ENCODE measurements at places on chromosomes 5 and 9.

- DNase-seq, result peak; percentile 35
Observed at GRCh38 chr9:136342181-136343120, 15.1 kb downstream of the GPSM1 start.

DNA sequence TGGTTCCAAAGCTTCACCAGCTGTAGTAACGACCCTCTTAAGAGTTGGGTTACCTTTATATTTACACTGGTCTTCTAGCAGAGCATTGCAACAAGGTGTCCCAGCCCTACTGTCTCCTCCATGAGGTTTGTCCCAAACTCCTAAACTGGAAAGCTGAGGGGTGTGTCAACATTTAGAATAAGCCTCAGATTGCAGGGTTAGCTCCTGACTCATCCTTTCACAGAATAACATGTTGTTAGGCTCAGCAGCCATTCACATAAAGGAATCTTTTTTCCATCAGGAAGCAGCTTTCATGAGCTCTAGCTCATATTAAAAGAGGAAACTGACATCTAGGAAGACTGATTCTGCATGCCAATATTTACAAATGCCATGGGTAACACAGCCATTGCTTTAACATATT lies 238.7 kb downstream of the EFNA5 start:
- no peak for DNase-seq

- peak; percentile 14 for DNase-seq
Observed at GRCh38 chr5:8320244-8320643, 451.3 kb downstream of the MTRR start.

DNA sequence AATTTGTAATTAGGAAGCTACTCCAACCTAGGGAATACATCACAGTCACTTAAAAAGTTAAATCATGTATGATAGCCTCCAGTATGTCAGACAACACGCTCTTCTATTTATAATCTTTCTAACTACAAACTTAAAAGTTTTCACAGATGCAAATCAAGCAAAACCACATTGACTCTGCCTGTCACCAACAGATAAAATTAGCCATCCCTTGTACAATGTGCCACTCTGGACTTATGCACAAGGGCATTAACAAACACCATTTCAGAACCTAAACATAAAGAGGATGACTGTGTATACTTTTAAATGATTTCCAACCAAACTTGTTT lies 14.7 kb downstream of the ERP44 start:
- DNase-seq, result no peak

DNA sequence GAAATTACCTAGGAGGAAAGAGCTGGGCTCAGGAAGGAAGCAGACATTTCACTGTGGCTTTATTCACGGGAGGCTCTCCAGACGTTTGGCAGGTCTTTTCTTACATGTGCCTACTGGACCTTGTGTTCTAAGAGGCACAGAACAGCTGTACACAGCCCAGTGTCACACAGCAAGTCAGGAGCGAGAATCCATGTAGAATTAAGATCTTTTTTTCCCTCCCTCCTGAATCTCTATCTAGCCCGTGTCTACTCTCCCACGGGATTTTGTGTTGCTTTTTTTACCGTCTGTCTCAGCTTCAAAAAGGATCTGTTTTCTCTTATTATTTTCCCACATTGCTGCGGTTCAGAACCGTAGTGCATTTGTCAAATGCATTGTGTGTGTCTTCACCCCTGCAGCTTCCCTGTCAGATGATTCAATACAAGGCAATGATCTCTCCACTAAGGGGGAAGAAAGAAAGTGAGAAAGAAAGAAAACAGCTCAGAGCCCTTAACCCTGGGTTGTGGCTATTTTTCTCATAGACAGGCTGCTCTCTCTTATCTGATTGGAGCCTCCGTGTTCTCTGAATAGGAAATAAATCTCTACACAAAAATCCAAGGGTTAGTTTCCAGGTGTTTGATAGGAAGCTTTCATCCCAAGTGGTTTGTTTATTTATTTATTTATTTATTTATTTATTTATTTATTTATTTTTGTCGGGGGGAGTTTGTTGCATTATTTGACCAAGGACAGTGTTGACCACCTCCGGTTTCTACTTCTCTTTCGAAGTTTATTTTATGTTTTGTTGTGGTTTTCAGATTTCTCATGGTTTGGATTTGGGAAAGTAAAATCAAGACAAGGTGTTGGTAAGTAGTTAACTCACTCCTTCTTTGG lies 191.0 kb downstream of the NTRK2 start:
- peak; percentile 30 for DNase-seq

DNA sequence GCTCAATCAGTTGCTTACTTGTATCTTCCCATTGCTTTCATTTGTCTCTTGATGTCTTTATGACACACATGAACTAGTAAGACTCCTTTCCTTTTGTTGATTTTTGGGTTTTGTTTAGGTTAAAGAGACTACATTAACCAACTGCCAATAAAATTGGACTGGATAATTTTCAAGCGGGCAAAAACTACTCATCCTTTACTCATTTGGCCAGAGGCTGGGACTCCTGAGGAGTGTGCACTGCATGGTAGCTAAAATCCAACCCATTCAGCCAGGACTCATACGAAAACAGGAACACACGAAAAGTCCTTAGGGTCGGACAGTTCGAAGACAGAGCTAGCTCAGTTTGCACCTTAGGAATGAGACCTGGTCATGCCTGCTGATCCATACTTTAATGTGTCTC lies 6.0 kb downstream of the SLC46A2 start:
- no peak for DNase-seq

- no peak for DNase-seq
Observed at GRCh38 chr5:138712791-138713190, 40.4 kb upstream of the CTNNA1 start.

DNA sequence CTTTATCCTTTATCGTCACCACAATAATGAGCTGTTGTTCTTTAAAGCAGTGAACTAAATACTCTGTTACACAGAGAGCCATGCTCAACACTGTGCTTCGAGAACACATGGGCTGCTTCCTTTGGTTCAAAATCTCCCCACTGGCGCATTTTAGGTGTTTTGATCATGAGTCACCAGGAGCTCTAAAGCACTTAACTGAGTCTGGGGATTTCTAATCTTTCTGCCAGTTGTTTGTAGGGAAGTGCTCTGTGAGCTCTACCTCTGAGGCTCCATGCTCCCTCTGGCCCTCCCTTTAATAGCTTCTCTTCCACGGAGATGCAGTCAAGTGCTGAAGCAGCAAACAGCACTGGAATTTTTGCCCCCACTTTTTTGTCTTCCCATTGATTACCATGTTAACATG lies 17.0 kb downstream of the ERAP2 start:
- DNase-seq, result no peak

DNA sequence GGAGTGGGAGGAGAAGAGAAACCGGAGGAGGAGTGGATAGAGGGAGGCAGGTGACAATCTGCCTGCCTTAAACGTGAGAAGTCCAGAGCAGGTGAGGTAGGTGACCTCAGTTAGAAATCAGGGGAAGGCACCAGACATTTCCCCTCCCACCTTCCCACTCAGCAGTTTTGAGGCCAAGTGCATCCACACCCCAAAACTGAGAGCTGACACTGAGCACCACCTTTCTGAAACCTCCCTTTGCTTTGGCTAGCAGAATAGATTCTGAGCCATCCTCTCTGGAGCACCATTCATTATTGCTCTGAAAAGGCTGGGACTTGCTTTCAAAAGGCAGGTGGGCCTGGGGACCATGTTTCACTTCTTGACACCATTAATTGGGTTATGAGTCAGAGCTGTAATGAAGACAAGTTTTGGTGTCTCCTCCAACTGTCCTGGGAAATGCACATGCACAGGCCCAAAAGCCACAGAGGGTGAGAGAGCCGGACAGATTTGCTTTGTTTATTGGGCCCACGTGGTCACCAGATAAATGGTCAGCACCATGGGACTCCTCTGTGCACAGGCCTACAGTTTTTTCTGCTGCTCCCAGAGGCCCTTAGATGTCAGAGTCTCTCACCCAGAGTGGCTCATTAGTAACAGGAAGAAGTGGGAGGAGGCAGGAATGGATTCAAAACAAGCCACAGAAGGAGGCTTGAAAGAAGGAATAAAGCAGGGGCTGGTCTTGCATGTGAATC lies 314.7 kb downstream of the TLE1 start:
- DNase-seq, result no peak

- no peak for DNase-seq
Observed at GRCh38 chr9:78595200-78595945, 298.4 kb downstream of the PSAT1 start.

- peak; percentile 55 for DNase-seq
Observed at GRCh38 chr9:99690573-99690972, 131.1 kb upstream of the NR4A3 start.

DNA sequence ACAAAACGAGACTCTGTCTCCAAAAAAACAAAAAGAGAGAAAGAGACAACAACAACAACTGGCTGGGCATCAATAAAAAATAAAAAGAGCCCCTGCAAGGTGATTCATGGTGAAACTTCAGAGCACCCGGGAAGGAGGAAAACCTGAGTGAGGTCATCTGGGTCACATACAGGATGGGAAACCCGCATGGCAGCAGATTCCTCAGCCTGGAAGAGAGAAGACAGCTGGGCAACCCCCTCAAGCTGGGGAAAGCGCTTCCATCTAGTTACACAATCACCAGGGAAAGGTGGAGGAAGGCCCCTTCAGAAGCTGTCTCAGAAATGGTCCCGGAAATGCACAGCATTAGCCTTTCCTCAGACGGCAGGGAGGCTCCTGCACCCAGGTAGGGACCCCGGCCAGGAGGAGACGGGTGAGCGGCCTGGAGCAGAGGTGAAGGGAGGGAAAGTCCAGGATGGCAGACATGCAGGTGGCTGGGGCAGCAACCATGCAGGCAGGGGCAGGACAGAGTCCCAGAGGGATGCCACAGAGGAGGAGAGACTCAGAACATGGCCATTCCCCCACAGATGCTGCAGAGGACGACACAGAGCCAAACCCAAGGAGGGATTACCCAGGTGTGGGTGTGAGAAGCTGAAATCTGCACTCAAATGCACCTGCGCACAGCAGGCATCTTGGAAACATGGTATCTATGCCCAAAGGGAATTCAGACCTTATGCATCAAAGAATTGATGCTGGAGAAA lies 29.4 kb downstream of the CAMSAP1 start:
- no peak for DNase-seq

DNA sequence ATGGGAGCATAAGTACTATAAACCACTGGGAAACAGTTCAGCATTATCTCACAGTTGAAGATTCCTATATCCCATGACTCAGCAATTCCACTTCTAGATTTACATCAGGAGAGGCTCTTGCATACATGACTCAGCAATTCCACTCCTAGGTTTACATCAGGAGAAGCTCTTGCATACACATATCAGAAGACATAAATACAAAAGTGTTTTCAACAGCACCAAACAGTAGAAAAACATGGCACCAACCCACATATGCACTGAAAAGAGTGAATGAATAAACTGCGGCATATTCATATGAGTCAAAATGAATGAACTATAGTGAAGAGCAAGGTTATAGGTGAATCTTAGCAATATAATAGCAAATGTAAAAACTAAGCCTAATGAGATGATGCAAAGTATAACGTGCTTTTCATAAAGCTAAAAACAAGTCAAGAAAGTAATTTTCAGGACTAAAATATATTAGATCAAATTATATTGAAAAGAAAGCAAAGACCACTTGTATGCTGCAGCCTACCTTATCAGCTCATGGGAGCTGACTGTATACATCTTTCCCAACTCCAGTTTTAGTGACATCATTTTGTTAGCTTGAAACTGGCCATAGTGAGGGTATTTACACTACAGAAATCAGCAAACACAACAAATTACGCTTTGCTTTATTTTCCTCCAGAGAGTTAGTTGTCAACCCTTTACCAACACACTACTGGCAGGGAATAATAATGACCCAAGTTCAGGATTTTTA lies 95.8 kb downstream of the ANKRD18B start:
- DNase-seq, result no peak

- DNase-seq, result no peak
Observed at GRCh38 chr9:87370049-87370685, 127.5 kb upstream of the DAPK1 start.

- DNase-seq, result no peak
Observed at GRCh38 chr9:31067418-31067817, 1317.0 kb upstream of the ACO1 start.

DNA sequence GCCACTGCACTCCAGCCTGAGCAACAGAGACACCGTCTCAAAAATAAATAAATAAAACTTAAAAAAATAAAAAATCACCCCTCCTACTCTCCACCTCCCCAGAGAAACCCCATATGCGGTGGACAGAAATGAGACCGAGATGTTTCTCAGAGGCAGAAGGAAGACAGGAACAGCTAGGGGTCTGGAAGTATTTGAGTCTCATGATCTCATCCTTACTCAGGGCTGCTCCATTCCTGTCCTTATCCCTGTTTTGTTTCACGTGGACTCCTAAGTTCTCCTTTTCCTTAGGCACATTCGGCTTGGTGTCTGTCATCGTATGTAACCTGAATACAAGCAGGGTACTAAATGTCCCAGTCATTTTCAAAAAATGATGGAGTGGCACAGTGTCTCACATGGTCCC lies 76.1 kb downstream of the C9orf50 start:
- no peak for DNase-seq

- no peak for DNase-seq
Observed at GRCh38 chr9:120252248-120252647, 327.7 kb downstream of the CDK5RAP2 start.

DNA sequence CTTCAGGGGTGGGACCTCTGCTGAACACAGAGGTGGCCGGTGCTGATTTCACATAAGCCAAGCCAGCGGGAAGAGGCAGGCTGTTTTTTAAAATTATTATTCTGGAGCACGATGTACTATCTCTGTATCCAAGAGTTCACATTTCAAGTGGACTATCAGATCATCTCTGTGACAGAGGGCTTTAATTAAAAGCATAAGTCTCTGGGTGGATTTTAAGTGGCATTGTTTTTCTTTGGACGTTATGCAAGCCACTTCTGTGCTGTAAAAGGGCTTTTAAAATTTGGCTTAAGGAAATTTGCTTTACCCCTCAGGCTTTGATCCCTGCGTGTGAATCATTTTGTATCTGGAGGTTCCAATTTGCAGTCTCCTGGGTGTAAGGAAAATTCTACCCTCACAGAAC lies 124.7 kb downstream of the PALM2AKAP2 start:
- no peak for DNase-seq

Data from NCI-H2081 (cell line).